HepG2 (cell line): ENCODE measurements at places on chromosomes 3 and 15.

- no peak for DNase-seq
Measured at GRCh38 chr3:138450704-138451424, 16.4 kb downstream of the ESYT3 start.

DNA sequence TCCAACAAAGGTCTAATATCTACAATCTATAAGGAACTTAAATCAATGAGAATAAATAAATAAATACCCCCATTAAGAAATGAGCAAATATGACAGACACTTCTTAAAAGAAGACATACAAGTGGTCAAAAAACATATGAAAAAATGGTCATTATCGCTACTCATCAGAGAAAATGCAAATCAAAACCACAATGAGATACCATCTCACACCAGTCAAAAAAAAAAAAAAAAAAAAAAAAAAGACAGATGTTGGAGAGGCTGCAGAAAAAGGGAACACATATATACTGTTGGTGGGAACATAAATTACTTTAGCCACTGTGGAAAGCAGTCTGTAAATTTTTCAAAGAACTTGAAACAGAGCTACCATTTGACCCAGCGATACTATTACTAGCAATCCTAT is 31.6 kb upstream of the OR5H6 start:
- no peak for DNase-seq

GRCh38 chr3:42613462-42613861 is 13.0 kb downstream of the NKTR start:
- DNase-seq: no peak

DNA sequence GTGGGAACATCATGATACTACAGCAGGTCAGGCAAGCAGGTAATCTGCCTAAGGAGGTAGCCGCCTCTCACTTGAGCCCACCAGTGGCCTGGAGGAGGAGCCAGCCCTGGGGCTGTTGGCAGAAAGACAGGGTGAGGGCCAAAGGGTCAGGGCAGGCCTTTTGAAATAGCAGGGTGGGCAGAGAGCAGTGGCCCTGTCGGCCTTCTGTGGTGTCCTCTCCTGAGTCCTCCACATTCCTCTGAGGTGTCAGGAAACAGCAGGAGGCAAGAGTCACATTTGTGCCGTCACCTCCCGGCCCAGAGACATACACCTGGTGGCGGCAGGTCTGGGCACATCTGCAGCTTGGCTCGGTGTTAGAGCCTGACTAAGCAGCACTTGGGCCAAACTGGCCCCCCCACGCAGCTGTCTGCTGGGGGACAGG is 3.9 kb upstream of the BNC1 start:
- no peak for DNase-seq

DNA sequence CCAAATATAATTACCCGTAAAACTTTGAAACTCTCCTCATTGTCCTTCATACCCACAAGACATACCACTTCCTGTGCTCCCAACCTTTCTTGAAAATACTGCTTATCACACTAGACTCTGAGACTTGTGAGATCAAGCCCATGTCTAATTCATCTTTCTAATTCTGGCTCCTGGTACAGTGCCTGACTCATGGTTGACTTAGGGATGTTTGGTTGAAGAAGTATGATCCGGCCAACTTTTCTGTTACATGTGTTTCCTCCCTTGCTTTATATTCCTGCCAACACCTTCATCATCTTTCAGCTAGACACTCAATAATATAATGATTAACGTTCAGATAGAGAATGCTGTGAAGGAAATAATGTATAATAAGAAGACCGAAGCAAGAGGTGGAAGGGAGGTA is 58.2 kb downstream of the MEX3B start:
- no peak for DNase-seq

- no peak for DNase-seq
Measured at GRCh38 chr3:147807776-147808175, 398.6 kb downstream of the ZIC1 start.

- no peak for DNase-seq
Measured at GRCh38 chr15:79620112-79620857, 188.1 kb downstream of the MINAR1 start.

GRCh38 chr3:114864970-114865369 is 282.1 kb downstream of the ZBTB20 start:
- DNase-seq: no peak
